Fibroblast of skin of back (primary cell): ENCODE measurements at places on chromosomes 11 and 22.

DNA sequence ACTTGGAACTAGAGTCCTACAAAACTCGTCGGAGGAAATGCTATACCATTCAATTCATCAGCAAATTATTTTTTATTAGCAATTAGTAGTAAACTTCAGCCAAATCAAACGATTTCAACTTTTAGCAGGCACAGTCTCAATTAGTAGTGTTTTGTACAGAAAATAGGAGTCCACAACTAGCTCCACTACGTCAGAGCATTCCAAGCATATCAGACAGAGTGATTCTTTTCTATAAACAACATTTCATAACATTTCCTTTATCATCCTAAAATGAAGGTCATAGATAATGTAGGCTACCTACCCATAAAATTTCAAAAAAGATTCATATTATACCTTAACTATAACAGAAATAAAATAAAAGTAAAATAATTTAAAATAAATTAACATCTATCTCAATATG, 169.9 kb downstream of the KIF18A start:
- no peak for DNase-seq

DNA sequence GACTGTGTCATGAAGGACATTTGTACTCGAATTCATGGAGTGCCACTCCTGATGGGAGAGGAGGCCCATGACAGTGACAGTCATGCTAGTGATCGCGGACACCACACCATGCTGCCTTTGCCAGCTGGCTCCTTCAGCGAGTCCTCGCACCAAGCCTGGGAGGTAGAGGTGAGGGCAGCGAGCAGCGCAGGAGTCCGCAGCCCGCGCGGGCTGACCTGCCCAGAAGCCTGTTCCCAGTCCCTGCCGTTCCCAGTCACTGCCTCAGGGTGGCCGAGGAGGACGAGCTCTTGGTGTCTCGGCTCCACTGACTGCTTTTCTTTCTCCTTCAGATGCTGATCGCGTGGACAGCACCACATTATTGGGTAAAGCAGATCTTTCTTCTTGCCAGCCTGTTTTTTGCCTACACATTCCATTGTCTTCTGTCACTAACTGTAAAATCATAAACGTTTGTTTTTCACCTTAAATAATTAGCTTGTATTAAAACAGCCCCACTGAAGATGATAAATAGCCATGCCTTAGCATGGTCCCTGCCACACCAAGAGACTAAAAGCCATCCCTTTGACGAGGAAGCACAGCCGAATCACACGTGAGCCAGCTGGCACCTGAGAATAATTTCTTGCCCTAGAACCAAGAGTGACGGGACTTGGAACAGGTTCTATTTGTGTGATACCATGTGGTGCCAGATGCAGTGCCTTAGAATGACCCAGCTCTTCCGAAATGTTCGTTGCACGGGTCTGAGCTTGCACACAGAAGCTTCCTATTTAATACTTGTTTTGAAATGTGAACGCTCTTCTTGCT, 25.5 kb downstream of the FAM118A start:
- DNase-seq: peak; percentile 8

DNA sequence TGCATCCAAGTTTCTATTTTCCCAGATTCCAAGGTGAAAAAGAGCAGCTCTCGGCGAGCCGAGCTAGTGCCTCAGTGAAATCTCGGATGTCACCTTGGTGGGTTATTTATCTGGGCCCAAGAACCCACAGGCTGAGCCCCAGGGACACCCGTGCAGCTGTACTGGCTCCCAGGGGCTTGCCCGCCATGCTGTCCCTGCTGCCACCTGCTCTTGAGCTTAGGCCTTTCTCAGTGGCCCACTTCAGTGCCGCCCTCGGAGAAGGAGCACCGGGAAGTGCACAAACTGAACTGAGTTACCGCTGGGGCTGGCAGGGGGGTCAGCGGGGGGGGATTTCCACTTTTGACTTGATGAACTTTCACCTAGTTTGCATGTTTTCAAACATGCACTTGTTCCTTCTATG, 27.9 kb downstream of the CPT1A start:
- DNase-seq: no peak

- no peak for DNase-seq
Measured at GRCh38 chr11:46625406-46625805, 8.1 kb downstream of the ATG13 start.

- no peak for DNase-seq
Measured at GRCh38 chr11:127815331-127815730, 772.0 kb downstream of the ETS1 start.

- DNase-seq: no peak
Measured at GRCh38 chr11:9379041-9379440, 5.4 kb upstream of the IPO7 start.

GRCh38 chr11:62985041-62985750, 429 bp upstream of the SLC22A6 start:
- no peak for DNase-seq

GRCh38 chr11:33713856-33714398, 13.3 kb upstream of the C11orf91 start:
- no peak for DNase-seq

GRCh38 chr11:73296501-73297230, 11.4 kb upstream of the ARHGEF17 start:
- DNase-seq: no peak

GRCh38 chr11:103619938-103620337, 416.5 kb upstream of the DDI1 start:
- no peak for DNase-seq

DNA sequence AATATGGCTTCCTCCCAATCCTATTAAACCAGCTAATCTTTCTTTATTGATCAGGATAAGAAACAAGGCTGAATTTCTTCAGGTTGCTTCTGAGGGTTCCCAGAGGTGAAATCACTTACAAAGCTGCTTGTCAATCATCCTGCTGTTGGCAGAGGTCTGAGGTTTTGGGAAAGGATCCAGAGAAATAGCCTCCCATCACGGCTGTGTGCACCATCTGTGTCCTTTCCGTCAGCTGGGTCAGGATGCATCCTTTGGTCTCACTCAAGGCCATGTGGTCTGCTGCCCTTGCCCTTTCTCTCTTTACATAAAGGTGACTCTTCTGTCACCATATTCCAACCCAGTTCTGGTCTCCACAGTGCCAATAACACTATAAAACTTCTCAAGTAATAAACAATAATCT, 113.4 kb upstream of the TEAD1 start:
- DNase-seq: no peak

DNA sequence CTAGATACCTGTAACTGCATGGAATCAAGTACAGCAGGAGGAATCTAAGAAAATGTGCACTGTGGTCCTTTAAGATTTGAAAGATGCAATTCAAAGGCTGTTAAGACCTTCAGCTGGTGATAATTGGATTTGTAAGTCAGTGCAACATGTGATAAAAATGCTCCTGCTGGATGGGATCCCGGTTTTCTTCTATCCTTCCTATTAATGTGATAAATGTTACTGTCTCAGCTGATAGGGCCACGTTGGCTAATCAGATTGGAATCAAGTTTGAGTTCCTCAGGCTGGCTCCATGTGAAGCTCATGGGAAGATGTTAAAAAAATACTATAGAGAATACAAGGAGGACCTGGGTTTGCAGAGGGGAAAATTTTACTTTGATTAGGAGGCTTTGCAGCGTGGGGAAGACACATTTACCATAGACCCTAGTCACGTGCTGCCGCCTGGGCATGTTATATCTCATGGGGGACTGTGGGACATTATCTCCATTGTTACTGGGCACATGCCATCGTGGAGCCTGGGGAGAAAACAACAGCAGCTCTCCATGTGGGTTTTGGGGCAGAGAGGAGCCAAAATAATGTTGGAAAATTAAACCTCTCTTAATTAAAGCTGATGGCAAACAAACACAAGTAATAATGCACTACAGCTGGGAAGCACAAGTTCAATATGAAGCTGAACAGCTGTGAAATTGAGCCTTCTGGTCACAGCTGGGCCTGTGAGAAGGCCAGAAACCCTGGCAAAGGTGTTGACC, 652.5 kb downstream of the NTM start:
- DNase-seq: peak; percentile 66

DNA sequence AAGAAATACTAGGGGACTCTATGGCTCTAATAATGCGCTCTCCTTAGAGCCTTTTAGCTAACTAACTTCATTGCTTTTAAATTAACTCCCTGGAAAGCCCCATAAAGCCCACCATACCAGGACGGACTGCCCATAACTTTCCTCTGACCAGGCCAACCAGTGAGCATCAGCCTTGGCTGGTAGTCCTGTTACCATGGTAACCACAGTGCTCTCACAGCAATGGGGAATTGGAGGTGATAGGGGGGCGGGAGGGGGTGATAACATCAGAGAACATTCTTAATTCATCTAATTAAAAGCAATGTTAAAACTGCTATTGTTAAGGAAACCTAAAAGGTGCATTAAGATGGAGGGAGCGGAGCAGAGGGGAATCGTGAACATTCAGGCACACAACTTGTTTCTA, 27.2 kb upstream of the CHRM4 start:
- no peak for DNase-seq

GRCh38 chr22:39349506-39349966, 255 bp upstream of the SYNGR1 start:
- DNase-seq: peak; percentile 41

DNA sequence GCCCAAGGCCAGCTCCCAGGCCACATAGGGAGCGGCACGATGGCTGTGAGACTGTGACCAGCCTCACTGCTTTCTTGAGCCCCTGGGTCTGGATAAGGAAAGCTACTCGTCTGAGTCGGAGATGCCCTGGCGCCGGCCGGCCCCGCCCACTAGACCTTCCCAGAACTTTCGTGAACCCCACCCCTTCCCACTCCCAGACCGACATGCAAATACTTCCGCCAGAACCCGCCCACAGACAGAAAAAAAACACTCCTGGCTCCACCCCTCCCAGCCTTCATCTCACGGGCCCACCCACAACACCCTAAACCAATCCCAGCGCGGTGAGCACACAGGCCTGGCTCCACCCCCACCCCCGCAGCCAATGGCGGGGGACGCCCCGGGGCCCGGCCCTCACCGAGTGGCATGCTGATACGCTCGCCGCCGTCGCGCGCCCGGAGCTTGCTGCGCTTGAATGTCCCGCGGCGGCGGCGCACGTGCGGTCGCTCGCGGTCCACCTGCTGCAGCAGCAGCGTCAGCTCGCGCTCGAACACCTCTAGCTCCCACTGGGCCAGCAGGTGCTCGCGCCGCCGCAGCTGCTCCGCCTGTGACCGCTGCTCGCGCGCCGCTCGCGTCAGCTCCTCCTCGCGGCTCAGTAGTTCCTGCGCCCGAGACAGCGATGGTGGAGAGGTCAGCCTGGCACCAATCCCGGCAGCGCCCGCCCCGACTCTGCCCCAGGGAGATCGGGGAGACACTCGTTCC, 7.0 kb downstream of the MAP3K11 start:
- DNase-seq: peak; percentile 97

- no peak for DNase-seq
Measured at GRCh38 chr11:116603728-116604323, 169.0 kb downstream of the BUD13 start.

GRCh38 chr11:126190792-126191191, 20.7 kb downstream of the RPUSD4 start:
- DNase-seq: no peak

DNA sequence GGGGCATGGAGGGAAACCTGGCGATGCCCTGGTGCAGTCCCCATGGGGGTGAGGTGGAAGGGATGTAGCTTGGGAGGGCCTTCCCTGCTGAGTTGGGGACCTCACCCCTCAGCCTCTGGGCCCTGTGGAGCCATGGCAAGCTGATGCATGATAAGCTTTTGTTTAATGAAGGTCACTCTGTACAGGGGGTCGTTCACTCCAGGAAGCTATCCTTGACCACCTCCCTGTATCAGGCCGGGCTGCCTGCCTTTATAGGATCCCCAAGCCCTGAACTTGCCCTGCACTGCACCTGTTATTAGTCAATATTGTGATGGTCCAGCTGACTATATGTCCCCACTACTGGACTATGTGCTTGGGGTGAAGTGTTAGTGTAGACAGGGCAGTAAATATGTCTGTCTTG, 49.7 kb upstream of the MYEOV start:
- DNase-seq: no peak

GRCh38 chr11:2581151-2581930, 118.5 kb downstream of the KCNQ1OT1 start:
- DNase-seq: no peak

DNA sequence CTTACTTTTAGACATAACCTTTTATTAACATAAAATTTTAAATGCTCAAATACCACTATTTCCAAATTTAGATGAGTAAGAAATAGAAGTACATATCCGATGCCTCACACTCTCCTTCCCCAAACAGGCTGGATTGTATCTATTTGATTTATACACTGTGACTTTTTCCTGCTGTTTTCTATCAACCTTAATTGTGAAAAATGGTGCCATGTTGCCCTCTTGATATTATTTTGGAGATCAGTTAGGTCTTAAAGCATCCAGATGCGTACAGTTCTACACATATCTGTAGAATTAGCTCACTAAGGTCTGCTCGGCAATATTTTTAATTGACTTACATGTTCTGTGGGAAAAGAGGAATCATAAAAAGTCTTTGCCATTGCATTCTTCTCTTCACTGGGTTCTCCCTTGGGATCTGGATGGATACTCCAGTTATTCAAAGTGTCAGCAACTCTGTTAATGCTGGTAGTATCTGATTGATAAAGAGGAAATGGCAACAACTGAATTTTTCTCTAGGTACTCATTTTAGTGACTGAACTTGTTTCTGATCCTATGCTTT, 27.2 kb downstream of the EIF3M start:
- peak; percentile 40 for DNase-seq

GRCh38 chr11:78192223-78192719, 3.6 kb downstream of the USP35 start:
- DNase-seq: no peak

DNA sequence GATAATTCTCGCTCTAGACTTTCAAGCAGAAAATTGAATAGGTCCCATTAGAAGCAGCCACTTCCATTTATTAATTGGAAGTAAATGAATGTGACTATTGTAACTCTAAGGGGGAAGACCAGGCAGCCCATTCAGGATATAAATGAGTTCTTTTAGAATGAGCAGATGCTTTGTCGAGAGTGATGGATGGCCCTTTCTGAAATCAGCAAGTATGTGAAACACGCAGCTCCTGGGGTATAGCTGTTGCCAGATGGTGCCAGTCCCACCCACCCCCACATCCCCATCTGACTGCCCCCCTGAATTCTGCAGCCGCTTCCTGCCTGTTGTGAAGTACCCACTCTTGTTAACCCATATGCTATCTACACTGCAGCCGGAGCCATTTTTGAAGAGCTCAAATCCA, 3.7 kb downstream of the SLC15A3 start:
- no peak for DNase-seq

- no peak for DNase-seq
Measured at GRCh38 chr22:27630754-27631153, 170.8 kb downstream of the MN1 start.

GRCh38 chr11:69316956-69317355, 23.0 kb downstream of the MYEOV start:
- no peak for DNase-seq

DNA sequence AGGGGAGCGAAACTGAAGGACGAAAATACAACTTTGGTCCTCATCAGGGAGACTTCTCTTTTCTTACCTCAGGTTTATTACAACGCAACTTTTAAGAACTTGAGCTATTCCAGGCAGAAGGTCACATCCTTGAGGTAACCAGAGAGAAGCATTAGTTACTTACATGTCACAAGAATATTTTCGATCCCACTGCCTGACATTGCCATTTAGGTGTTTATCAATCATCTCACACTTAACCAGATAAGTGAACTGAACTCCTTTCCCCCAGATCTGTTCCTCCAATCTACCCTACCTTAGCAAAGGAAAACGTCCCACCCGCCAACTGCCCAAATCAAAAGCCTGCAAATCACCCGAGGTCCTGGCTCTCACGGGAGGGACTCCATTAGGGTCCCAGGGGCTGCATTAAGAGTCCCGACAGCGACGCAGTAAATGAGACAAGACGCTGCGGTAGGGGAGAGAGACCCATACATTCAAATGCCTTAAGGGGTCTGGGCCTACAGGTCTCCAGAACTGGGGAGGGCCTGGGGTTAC, 734 bp downstream of the ZNF280B start:
- no peak for DNase-seq
